ENCODE measurements at places on chromosomes 2 and 18. TPM values are rescaled to one million over a fixed set of nuclear protein-coding genes. Genes with fewer than 3 reads are reported as not detected.

CD8B2 gene
- total RNA-seq = not detected

MSH6 gene
- total RNA-seq = 33.6 TPM

TCF23 gene
- total RNA-seq = not detected

RMC1 gene
- total RNA-seq = 22.1 TPM

ALKAL2 gene
- 0.17 TPM for total RNA-seq

SLC9A4 gene
- total RNA-seq = not detected

GRCh38 chr18:80159713-80160636, 50.9 kb downstream of the ADNP2 start:
- DNase-seq = no peak
- H3K27ac ChIP-seq = no peak overlapping the region
- no peak overlapping the region for H3K4me3 ChIP-seq
- H3K36me3 ChIP-seq = no peaks in the 10 kb centered on the region

DNA sequence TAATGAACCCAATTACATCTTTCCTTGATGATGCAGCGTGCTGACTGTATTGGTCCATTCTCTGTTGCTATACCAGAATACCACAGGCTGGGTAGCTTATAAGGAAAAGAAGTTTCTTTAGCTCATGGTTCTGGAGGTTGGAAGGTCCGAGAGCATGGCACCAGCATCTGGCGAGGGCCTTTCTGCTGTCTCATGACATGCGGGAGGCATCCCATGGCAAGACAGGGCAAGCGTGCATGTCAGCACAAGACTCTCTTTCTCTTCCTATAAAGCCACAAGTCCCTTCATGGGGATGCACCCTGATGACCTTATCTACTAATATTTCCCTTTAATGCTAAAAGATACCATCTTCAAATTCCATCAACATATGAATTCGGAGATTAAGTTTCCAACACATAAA, 122.8 kb upstream of the FHL2 start:
- no peaks in the 10 kb centered on the region for H3K27me3 ChIP-seq
- H3K4me1 ChIP-seq = peaks cover 6% of the 10 kb centered on the region
- no peaks in the 10 kb centered on the region for H3K36me3 ChIP-seq
- no peak overlapping the region for H3K4me3 ChIP-seq
- DNase-seq = no peak

DNA sequence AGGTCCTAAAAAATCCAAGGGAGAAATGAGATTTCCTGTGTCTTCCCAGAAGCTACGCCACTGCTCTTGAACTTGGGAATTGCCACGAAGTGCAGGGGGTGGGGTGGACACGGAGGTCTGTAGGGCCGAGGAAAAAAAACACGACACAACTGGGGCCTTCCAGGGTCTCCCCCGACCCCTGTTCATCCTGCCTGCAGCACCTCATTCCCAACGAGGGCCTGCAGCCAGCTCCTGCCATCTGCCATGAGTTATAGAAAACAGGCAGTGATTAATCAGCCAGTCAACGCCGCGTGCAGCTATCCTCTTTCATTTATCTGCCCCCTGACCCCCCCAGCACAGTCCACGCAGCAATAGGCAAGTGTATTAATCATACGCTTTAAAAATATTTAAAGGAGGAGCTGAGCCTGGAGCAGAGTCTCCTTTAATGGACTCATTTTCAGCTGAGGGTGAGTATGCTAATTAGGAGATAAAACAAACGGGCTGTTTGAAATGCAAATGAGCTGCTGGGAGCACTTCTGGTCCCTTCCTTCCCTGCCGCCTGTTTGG, 209.9 kb downstream of the TFCP2L1 start:
- peaks cover 3% of the 10 kb centered on the region for H3K27me3 ChIP-seq
- peak; percentile 98 for DNase-seq
- H3K4me3 ChIP-seq = no peak overlapping the region
- H3K27ac ChIP-seq = no peak overlapping the region
- no peaks in the 10 kb centered on the region for H3K36me3 ChIP-seq
- H3K4me1 ChIP-seq = no peaks in the 10 kb centered on the region

- peaks cover 4% of the 10 kb centered on the region for H3K4me1 ChIP-seq
- no peak overlapping the region for H3K27ac ChIP-seq
- H3K4me3 ChIP-seq = no peak overlapping the region
- H3K36me3 ChIP-seq = no peaks in the 10 kb centered on the region
- no peaks in the 10 kb centered on the region for H3K27me3 ChIP-seq
These were observed 5.8 kb downstream of the MAPRE3 start for GRCh38 chr2:26976237-26976636.

DNA sequence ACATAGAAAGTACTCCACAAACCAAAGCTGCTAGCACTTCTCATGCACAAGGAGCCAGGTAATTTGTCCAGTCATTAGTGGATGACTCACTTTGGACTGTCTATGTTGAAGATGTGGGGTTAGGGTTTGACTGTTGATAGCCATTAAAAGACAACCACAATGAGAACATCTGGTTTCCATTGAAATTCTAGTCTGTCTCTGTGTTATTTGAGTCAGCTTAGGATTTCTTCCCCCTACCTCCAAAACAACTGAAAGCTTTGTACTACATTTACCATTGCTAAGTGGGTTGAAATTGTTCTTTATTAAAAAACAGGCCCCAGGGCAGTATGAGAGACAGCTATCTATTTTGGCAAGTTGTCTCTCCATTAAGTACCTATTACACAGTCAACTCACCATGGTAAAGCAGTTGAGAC, 50.2 kb upstream of the ANKRD44 start:
- H3K36me3 ChIP-seq = no peaks in the 10 kb centered on the region
- no peak overlapping the region for H3K4me3 ChIP-seq
- no peaks in the 10 kb centered on the region for H3K27me3 ChIP-seq
- no peak overlapping the region for H3K27ac ChIP-seq

GRCh38 chr2:216179015-216179414, 69.9 kb downstream of the XRCC5 start:
- DNase-seq = no peak
- H3K36me3 ChIP-seq = peaks cover 9% of the 10 kb centered on the region
- no peaks in the 10 kb centered on the region for H3K27me3 ChIP-seq
- no peak overlapping the region for H3K27ac ChIP-seq
- H3K4me3 ChIP-seq = no peak overlapping the region

GRCh38 chr2:148565272-148565894, 79.2 kb upstream of the EPC2 start:
- no peak overlapping the region for H3K4me3 ChIP-seq
- no peak overlapping the region for H3K27ac ChIP-seq
- DNase-seq = no peak
- H3K4me1 ChIP-seq = no peaks in the 10 kb centered on the region
- no peaks in the 10 kb centered on the region for H3K27me3 ChIP-seq
- H3K36me3 ChIP-seq = no peaks in the 10 kb centered on the region

DNA sequence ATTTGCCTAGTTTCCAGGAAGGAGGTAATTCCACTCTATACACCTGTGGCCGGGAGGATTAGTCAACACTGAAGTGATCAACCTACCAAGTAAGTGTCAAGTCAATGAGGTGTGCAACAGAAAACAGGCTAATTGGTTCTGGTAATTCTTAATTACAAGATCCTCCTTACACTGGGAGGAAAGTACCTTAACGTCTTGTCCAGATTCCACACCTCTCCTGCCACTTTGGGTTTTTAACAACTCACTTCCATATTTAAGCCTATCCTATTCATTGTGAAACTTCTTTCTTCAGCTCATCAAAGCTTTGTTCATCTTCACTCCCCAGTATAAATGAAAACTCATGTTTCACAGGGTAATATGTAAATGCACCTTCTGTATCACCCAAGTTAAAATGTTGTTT, 22.0 kb upstream of the MAP4K4 start:
- H3K27ac ChIP-seq = no peak overlapping the region
- H3K4me3 ChIP-seq = no peak overlapping the region

DNA sequence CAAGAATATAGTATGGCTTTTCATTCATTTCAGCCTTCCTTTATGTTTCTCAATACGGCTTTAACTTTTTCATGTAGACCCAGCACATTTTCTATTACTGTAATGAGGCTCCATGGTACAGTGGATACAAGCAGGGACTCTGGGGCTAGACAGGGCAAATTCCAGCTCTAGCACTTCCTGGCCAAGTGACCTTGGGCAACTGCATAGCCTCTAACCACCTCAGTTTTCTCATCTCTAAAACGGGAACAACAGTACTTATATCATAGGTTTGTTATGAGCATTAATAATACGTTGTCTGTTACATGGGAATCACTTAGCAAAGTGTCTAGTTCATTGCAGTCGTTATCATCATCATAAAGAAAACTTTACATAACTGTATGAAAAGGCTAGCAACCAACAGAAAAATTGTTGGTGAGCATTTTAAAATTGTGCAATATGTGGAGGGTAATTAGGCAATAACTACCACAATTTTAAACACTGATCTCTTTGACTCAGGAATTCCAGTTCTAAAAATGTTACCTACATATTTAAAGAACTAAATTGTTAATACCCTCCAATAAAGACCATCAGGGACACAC, 13.7 kb upstream of the RMDN2 start:
- H3K27ac ChIP-seq = no peak overlapping the region
- no peak for DNase-seq
- no peaks in the 10 kb centered on the region for H3K4me1 ChIP-seq
- no peaks in the 10 kb centered on the region for H3K36me3 ChIP-seq

- peaks cover 4% of the 10 kb centered on the region for H3K36me3 ChIP-seq
- peaks cover 3% of the 10 kb centered on the region for H3K4me1 ChIP-seq
- H3K27ac ChIP-seq = no peak overlapping the region
- DNase-seq = peak; percentile 11
- H3K27me3 ChIP-seq = no peaks in the 10 kb centered on the region
- no peak overlapping the region for H3K4me3 ChIP-seq
These were observed 22.5 kb upstream of the CDKL4 start for GRCh38 chr2:39266139-39266805.

All from fibroblast of lung (primary cell).